ENCODE measurements at places on chromosomes 5 and 9.

GRCh38 chr9:119662329-119662728 lies 293.1 kb upstream of the BRINP1 start:
- DNase-seq = no peak

DNA sequence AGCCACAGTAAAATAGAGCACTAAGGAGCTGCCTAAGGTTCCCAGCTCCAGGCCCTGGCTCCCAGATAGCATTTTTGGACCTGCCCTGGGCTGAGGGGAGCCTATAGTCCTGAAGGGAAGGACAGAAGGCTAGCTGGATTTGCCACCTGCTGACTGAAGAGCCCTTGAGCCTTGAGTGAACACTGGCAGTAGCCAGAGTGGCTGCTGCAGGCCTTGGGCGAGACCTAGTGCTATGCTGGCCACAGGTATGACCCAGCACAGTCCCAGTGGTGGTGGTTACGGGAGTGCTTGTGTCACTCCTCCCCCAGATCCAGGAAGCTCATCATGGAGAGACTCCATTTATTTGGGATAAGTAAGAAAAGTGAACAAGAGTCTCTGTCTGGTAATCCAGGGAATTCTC lies 10.3 kb upstream of the STX17 start:
- DNase-seq = no peak

GRCh38 chr5:124253203-124253810 lies 493.1 kb downstream of the ZNF608 start:
- no peak for DNase-seq

DNA sequence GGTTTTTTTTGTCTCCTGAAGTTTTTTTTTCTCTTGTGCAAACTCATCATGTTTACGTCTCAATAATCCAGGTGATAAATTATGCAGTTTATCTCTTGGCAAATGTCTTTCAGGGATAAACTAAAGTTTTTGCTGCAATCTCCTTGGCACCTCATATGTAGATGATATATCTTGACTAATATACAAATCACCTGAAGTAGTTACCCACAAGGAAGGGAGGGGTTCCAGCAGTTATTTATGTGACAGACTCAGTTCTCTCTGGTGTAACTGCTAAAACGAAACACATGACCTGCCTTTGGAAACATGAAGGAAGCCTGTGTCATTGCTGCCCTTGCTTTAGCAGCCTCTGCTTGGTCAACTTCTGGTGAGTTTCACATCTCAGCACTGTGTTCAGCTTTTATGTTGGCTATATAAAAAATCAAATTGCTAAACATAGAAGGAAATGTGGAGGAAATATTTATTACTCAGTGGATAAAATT lies 39.3 kb upstream of the KIAA1958 start:
- no peak for DNase-seq

- no peak for DNase-seq
These were observed 8.9 kb upstream of the MRNIP start for GRCh38 chr5:179867476-179867875.

GRCh38 chr5:54317511-54318260 lies 7.3 kb upstream of the ARL15 start:
- no peak for DNase-seq

GRCh38 chr5:38979535-38979934 lies 94.7 kb downstream of the RICTOR start:
- no peak for DNase-seq

DNA sequence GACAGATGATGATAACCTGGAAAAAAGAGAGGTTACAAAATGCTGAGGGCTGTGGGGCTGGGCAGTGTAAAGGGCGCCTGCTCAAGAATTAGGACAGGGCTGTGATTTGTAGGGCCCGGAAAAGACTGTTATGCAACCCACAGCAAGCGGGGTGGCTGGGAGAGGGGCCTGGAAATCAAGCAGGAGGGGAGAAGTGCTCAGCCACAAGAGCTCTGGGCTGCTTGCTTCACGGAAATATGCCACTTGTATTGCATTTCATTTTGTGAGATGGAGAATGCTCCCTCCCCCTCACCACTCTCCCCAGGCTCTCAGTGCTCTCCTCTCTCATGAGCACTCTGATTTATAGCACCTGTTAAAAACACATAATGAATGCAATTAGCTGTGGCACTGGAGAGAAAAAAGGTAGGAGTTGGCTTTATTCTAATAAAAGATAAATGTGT lies 8.4 kb upstream of the HAND1 start:
- no peak for DNase-seq
